ENCODE measurements at places on chromosomes 13 and 19.

GRCh38 chr19:56721714-56722113 is 50.2 kb upstream of the ZNF835 start:
- DNase-seq = no peak

DNA sequence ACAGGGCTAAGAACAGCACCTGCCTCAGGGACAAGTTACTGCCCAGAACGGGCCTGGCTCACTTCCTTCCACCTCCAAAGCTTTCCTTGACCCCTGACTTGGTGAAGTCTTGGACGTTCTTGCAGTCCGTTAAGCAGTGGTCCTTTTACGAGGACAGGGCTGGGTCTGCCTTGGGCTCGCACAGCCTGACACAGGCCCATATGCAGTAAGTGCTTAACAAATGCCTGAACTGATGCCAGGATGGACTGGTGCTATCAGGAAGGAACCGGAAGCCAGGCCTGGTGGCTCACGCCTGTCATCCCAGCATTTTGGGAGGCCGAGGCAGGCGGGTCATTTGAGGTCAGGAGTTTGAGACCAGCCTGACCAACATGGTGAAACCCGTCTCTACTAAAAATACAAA is 1.8 kb upstream of the PLK5 start:
- no peak for DNase-seq

- DNase-seq = no peak
These were observed 15.5 kb downstream of the ZNF610 start for GRCh38 chr19:52351512-52351911.

GRCh38 chr13:45718063-45718462 is 15.9 kb downstream of the CBY2 start:
- no peak for DNase-seq

GRCh38 chr13:51550151-51550550 is 34.1 kb upstream of the WDFY2 start:
- DNase-seq = no peak

Measured in activated T-helper 1 cell treated with anti-CD3 and anti-CD28 coated beads, Interleukin-2, amount 50 U/mL, for 16 hours (primary cell).